ENCODE measurements at places on chromosomes 1 and 21.
A peak's percentile ranks its signal among the peaks of the same experiment; 100 is the strongest.

DNA sequence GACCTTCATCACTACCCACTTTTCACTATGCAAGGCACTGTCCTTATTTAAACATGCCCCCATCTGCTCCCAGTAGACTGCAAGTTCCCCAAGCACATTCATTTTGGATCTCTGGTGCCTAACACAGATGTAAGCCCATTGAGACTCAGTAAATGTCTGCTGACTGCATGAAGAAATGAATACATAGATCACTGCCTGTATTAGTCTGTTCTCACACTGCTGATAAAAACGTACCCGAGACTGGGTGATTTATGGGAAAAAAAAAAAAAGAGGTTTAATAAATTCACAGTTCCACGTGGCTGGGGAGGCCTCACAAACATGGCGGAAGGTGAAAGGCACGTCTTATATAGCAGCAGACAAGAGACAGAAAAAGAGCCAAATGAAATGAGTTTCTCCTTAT is 204.9 kb downstream of the ATG4C start:
- no peak for DNase-seq

GRCh38 chr1:6646499-6647148 is 22.0 kb downstream of the THAP3 start:
- peak; percentile 44 for DNase-seq

DNA sequence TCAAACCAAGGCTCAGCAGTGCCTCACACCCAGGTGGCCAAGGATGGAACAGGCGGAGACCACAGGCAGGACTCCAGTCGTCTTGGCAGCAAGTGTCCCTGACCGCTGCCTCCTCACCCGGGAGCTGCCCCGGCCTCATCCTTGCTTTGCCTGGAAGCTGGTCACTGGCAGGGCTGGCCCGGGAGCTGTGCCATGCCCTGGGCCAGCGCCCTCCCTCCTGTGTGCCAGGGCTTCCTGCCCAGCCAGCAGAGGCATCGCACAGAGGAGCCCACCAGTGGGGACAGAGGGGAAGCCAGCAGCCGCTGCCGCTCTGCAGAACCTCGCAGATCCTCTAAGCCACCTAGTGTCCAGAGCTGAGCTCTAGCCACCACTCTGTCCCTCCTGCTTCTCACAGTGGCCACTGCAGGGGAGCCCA is 7.8 kb downstream of the CASZ1 start:
- DNase-seq = no peak

DNA sequence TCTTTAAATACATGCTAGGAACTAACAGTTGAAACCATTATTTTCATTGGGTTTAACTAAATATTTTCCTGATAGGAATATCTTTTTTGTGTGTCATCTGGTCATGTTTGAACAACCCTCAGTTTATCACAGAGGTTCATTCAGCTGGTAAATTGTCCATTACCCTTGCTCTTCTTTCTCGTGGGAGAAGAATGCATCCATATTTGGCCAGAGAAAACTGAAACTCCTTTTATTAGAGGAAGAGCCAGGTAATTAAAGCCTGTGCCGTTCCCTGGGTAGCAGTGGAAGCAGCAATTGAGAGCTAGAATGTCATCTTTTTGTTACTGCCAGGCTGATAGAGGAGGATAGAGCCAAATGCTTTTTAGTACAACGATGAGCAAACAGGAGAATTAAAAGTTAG is 587.2 kb upstream of the ZRANB2 start:
- no peak for DNase-seq

DNA sequence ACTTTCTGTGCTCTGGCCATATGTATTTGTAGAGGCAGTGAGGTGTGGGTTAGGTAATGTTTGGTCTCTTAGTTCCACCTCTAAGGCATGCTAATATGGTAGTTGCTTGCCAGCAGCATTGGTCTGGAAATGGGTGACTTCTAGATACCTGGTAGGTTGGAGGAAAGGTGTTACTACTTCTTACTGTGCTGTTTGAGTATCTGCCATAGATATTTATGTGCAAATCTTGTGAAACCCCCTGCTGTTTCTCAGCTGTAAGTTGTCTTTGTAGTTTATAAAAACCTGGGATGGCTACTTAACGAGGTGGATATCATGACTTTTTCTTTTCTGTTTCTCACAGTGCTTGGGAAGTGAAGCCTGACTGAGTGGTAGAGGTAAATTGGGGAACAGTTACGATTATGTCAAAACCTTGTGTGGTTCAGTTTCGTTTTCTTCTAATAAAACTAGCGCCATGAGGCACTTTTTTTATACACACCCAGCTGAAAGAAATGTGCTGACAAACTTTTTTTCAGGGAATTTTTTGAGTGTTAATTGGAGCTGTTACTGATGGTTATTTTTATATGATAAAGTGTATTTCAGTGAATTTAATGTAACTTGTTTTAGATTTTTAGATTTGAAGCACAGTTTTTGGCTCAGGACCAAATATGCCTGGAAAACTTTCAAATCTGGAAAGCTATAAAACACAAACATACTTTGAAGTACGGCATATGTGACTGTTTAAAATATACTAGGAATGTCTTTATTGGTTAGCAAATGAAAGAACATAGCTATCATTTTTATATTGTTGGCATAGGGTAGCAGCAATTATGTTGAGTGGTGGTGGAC is 42.1 kb downstream of the CAMSAP2 start:
- peak; percentile 65 for DNase-seq

DNA sequence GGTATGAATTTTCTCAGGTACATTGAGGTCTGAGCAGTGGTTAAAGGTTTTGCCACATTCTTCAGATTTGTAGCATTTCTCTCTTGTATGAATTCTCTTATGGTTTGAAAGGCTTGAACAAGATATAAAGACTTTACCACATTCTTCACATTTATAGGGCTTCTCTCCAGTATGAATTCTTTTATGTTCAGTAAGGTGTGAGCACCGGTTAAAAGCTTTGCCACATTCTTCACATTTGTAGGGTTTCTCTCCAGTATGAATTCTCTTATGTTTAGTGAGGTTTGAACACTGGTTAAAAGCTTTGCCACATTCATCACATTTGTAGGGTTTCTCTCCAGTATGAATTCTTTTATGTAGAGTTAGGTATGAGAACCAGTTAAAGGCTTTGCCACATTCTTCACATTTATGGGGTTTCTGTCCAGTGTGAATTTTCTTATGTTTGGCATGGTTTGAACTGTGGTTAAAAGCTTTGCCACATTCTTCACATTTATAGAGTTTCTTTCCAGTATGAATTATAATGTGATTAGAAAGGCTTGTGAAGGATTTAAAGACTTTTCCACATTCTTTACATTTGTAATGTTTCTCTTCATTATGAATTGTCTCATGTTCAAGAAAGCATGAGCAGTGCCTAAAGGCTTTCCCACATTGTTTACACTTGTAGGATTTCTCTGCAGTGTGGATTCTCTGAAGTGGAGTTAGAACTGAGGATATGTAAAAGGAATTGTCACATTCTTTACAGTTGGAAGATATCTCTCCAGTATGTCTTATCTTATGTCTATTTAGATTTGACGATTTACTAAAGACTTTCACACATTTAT is 18.4 kb upstream of the ZNF124 start:
- DNase-seq = no peak

- DNase-seq = no peak
These were observed 5.5 kb downstream of the TNFRSF25 start for GRCh38 chr1:6460301-6461050.

DNA sequence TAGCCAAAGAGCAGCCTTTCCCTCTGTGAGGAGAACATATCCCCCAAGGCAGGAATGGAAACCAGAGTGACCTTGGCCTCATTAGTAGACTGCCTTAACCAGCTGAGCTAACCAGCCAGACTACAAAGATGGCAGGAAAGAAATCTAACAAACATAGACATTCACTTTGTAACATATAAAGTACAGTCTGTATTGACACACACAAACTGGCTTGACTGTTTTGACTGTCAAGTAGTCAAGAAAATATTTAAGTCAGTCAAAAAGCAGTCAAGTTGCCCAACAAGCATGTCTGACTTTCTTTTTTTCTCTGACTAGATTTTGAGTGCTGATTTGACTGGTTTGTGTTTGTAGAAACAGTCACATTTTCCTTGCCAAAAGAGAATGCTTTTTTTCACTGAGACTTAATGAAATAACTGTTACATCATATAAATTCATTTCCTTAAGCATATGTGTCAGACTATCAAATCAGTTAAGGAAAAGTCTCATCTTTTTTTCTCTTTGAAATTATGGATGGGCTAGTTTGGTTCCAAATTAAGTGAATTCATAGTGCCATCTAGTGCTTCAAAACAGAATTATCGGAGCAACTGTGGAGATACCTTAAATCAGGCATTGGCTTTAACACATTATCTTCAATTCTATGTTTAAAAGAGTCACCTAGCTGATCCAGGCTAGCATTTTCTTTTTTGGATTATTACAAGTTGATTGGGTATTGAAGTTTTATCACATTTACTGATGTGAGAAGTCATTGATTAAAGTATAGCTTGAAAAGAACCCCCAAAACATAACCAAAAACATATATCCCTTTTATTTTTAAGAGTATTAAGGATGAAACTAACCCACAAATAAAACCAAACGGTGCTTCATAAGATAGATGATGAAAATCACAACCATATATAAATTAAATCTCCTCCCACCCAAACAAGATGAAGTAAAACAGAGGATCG is 75.0 kb downstream of the ATP6V1G3 start:
- DNase-seq = peak; percentile 88

DNA sequence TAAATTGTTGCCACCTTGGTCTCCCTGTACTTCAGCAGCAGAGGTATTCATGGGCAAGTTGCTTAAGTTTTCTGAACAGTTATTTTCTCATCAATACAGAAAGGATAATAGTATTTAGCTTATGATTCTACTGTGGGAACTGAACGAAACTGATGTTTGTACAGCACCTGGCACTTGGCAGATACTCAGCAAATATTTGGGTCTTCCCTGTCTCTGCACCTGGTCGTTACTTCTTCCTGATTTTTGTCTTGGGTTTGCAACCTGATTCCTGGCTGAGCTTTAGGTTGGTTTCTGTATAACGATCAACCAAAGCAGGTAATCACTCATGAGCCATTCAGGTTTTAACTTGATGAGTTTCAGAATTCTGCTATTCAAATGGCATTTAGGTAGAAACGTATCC is 490.6 kb downstream of the KIF26B start:
- no peak for DNase-seq

DNA sequence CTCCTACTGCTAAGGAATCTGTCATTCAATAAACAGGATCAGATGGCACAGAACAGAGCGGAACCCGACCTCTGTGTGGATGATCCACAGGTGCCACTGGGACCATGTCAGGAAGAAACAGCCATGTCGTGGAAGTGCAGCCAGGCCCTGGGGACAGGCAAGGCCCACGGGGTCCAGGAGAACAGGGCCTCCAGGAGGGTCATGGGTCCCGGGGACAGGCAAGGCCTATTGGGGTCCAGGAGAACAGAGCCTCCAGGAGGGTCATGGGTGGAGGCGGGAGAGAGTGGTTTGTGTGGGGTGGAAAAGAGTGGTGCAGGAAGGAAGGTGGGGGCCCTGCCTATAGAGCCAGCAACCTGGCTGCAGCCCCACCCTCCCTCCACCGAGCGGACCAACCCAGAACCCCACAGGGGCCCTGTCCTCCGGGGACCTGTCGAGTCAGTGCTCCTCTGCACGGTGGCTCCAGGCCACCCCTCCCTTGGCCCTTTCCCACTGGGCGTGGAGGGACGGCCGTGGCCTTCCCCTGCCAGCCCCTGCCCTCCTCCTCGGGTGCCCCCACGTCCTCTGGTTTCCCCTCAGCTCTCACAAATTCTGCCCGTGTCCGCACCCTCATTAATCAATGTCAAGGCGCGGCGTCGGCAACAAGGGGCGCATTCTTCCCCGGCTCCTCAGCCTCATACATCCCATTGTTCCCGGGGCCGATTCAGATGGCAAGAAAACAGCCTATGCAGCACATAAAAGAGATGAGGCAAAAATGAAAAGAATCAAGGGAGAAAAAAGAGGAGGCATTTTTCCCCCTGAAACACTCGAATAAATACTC is 146.4 kb downstream of the PRDM16 start:
- no peak for DNase-seq

- no peak for DNase-seq
These were observed 41.3 kb downstream of the RIPK4 start for GRCh38 chr21:41725421-41726031.

- DNase-seq = no peak
These were observed 14.1 kb downstream of the ROR1 start for GRCh38 chr1:63787875-63788274.

GRCh38 chr1:53135735-53136114 is 6.7 kb downstream of the SLC1A7 start:
- peak; percentile 73 for DNase-seq

DNA sequence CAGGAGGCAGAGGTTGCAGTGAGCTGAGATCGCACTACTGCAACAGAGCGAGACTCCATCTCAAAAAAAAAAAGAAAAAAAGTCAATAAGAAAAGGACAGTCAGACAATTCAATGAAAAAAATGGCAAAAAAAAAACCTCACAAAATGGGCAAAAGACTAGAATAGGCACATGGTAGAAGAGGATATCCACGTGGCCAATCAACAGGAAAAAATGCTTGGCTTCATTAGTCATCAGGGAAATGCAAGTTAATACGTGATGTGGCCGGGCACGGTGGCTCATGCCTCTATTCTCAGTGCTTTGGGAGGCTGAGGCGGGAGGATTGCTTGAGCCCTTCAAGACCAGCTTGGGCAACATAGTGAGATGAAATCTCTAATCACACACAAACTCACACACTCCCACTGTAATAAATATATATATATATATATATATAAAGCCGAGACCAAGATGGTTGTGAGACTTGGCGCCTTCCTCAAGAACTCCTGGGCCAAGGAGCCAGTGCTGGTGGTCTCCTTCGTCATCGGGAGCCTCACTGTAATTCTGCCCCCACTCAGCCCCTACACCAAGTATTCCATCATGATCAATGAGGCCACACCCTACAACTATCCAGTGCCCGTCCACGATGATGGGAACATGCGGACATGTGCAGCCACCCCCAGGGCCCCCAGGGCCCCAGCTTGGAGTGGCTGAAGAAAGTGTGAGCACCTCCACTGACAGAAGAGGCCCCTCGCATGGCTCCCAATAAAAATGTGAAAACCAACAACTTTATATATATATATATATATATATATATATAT is 22.9 kb upstream of the LEFTY2 start:
- DNase-seq = no peak

- DNase-seq = no peak
These were observed 153.4 kb upstream of the IRF2BP2 start for GRCh38 chr1:234763367-234763766.

DNA sequence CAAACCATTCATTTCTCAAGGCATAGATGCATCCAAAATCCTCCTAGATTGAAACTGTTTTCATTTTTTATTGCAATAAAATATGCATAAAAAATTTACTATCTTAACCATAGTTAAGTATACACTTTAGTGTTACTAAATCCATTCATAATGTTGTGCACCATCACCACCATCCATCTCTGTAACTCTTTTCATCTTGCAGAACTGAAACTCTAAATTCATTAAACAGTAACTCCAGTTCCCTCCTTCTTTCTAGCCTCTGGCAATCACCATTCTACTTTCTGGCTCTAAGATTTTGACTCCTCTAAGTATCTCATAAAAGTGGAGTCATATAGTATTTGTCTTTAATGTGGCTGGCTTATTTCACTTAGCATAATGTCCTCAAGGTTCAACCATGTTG is 236.8 kb downstream of the SMYD3 start:
- DNase-seq = no peak

- no peak for DNase-seq
These were observed 74.7 kb downstream of the AJAP1 start for GRCh38 chr1:4729090-4729471.

All from fibroblast of skin of abdomen (primary cell).